ENCODE measurements at places on chromosomes 1 and 21.

GRCh38 chr1:154863315-154864174, 6.5 kb downstream of the KCNN3 start:
- DNase-seq: no peak

DNA sequence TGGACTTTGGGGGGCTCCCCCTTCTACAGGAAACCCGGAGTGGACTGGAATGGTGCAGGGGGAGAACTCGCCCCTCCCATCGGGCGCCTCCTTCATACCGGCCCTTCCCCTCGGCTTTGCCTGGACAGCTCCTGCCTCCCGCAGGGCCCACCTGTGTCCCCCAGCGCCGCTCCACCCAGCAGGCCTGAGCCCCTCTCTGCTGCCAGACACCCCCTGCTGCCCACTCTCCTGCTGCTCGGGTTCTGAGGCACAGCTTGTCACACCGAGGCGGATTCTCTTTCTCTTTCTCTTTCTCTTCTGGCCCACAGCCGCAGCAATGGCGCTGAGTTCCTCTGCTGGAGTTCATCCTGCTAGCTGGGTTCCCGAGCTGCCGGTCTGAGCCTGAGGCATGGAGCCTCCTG, at the start of gene TNFRSF14:
TSS of gene TNFRSF14 (plus strand) at position 95 of the 401 bp plus-strand sequence. CDS start at position 389, 294 bp downstream.
- DNase-seq: peak; percentile 79

DNA sequence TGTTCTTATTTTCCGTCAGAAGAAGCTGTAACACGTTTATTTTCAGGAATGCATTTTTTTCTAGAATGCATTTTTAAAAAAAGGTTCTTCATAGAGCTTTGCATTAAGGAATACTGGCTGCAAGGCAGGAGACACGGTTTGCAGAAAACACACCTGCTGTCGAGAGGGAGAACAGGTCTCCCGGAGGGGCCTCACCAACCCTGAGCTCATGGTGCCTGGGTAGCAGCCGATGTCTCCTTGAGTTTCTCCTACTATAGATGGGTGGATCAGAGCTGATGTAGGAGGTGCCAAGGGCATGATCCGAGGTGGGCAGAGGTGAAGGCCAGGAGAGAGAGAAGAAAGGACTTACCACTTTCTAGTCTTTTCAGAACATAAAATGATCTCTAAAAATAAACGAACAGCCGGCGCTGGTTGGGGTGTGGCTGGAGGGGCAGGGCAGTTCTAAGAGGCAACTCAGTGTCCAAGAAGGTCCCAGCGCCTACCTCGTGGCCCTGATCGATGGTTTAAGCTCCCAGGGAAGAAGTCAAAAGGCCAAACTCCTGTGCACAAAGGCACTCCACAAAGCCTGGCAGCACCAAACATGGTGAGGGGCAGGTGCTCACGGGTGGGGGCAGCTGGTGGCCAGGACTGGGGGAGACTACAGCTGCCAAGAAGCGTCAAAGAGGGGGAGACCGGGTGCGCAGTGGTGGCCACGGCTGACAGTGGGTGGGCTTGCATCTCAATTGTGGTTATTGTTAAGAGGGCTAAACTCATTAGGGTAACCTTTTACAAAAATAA, 12.2 kb downstream of the MORN1 start:
- DNase-seq: peak; percentile 51

DNA sequence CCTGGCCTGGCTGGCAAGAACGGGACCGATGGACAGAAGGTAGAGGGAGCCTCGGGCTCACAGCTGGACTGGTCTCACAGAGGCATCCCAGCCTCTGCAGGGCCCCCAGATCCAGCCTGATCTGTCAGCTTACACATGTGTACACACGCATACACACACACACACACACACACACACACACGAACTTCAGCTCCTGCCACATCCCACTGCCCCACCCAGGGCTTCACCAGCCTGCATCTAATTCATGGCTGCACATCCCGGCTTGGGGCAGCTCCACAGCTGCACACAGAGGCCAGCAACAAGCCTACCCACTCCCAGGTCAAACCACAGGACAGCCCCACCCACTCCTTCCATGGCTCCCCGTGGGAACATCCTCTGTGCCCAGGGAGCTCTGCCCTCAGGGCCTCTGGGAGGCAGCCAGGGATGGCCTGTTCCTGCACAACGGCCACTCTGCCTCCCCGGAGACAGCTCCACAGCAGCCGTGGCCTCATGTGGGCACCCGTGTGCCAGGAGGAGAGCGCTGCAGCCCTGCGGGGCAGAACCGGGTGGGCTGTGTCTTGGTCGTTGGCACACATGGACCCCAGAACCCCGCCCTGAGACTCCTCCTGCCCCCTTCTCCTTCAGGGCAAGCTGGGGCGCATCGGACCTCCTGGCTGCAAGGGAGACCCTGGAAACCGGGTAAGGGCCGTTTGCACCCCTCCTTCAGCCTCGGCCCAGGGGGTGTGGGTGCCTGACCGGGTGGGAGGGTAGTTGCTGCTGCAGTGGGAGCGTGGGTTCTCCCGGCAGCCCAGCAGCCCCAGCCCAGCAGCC, 19.1 kb downstream of the COL6A2 start:
- peak; percentile 58 for DNase-seq
